Naive thymus-derived CD4-positive, alpha-beta T cell (primary cell): ENCODE measurements at places on chromosomes 6 and 20. TPM values are rescaled to one million over a fixed set of nuclear protein-coding genes. Genes with fewer than 3 reads are reported as not detected.
A peak's percentile ranks its signal among the peaks of the same experiment; 100 is the strongest.

GRCh38 chr6:161568885-161569456 is 295.1 kb upstream of the AGPAT4 start:
- no peaks in the 10 kb centered on the region for H3K36me3 ChIP-seq
- H3K27ac ChIP-seq = no peak overlapping the region
- H3K27me3 ChIP-seq = no peaks in the 10 kb centered on the region
- H3K4me3 ChIP-seq = no peak overlapping the region

DNA sequence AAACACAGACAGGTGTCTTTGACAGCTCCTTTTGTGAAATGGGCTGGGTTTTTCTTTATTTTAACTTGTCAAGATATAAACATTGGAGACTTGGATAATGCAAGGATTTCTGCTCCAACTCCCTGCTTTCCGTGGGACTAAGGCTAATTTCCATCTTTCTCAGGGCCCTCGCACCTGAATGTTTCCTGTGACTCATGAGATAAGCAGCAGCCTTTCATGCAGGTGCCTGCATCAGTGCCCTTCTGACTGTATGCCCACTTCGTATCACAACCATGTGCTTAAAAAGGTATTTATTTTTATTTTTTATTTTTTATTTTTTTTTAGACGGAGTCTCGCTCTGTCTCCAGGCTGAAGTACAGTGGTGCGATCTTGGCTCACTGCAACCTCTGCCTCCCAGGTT is 736.1 kb downstream of the DOK5 start:
- no peak overlapping the region for H3K27ac ChIP-seq
- no peaks in the 10 kb centered on the region for H3K36me3 ChIP-seq
- H3K4me1 ChIP-seq = no peaks in the 10 kb centered on the region
- DNase-seq = no peak
- no peak overlapping the region for H3K4me3 ChIP-seq

- peaks cover 11% of the 10 kb centered on the region for H3K36me3 ChIP-seq
- H3K27ac ChIP-seq = no peak overlapping the region
- H3K4me3 ChIP-seq = no peak overlapping the region
- peaks cover 18% of the 10 kb centered on the region for H3K4me1 ChIP-seq
Observed at GRCh38 chr20:50933589-50933988, 2.4 kb upstream of the ADNP start.

Gene VSX1
- not detected for total RNA-seq

DNA sequence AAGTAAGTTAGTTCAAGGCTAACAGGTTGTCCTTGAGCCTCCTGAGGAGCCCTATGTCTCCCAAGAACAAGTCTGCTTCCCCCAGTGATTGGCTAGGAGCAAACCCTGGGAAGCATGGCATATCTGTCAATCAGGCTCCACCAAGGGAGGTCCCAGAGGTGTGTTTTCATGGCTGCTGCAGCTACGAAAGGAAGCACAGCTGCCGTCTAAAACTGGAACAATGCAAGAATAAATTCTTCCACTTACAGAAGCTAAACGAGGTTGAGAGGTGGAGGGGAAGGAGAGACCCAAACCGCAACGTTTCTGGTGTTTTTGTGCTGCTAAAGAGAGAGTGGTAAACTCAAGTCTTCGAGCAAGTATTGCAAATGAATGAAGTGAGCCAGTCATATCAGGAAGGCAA is 4.9 kb upstream of the PTGIS start:
- no peak for DNase-seq
- H3K27ac ChIP-seq = no peak overlapping the region
- H3K27me3 ChIP-seq = peaks cover 3% of the 10 kb centered on the region
- H3K36me3 ChIP-seq = no peaks in the 10 kb centered on the region

Gene SFTA2
- not detected in 2 replicates for total RNA-seq

GRCh38 chr20:35447082-35447789 is 8.2 kb upstream of the CEP250 start:
- DNase-seq = peak; percentile 71
- peak overlapping the region; percentile 53 for H3K4me3 ChIP-seq
- no peak overlapping the region for H3K27ac ChIP-seq
- no peaks in the 10 kb centered on the region for H3K27me3 ChIP-seq

- DNase-seq = no peak
- no peaks in the 10 kb centered on the region for H3K36me3 ChIP-seq
- no peak overlapping the region for H3K27ac ChIP-seq
- H3K27me3 ChIP-seq = no peaks in the 10 kb centered on the region
- no peaks in the 10 kb centered on the region for H3K4me1 ChIP-seq
- H3K4me3 ChIP-seq = no peak overlapping the region
Observed at GRCh38 chr20:8226106-8226505, 94.0 kb downstream of the PLCB1 start.

DNA sequence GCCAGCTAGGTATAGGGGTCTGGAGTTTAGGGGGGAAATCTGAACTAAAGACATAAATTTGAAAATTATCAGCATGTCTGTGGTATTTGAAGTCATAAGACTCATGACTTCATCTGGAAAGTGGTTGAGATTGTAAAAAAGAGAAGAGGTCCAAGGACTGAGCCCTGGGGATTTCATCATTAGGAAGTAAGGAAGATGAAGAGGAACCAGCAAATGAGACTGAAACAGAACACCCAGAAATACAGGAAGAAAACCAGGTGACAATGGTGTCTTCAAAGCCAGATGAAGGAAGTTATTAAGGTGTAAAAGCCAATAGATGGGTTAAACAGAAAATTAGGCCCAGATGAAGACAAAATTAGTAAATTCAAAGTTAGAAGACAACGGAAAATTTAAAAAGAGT is 49.1 kb upstream of the UBR2 start:
- H3K4me3 ChIP-seq = no peak overlapping the region
- H3K36me3 ChIP-seq = no peaks in the 10 kb centered on the region

GRCh38 chr20:63619505-63619904 is 7.4 kb downstream of the GMEB2 start:
- no peaks in the 10 kb centered on the region for H3K27me3 ChIP-seq
- no peaks in the 10 kb centered on the region for H3K4me1 ChIP-seq
- no peak overlapping the region for H3K4me3 ChIP-seq
- H3K27ac ChIP-seq = no peak overlapping the region
- DNase-seq = no peak

DNA sequence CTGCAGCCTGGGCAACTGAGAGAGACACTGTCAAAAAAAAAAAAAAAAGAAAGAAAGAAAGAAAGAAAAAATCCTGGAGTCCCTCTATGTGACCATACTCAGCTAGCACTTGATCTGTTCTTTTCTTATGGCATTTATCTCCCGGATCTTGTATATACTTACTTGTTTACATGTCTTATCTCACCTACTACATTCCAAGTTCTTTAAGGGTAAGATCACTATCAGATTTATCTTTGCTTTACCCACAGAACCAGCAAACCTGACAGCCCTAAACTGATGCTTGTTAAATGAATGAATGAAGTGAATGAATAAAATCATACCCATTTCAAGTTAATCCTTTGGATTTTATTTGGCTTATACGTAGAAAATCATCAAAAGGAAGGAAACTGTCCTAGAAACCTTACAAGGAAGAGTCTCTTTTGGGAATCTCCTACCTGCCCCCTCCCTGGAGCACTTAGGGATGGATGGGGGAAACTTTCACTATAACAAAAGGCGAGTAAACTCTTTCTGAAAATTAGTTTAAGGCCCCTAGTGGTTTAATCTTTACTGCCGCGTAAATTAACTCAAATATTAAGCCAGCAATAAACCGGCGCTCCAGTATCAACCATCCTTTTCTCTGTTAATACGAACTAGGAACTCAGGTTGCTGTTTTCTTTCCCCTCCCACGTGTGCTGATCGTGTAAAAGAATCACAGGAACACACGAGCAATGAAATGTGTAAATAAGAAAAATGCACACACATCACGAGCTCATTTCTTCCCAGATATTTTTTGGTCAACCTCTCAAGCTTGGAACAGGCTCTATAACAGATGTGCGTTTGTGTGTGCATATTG is 1.3 kb upstream of the UTRN start:
- H3K4me1 ChIP-seq = peaks cover 14% of the 10 kb centered on the region
- no peaks in the 10 kb centered on the region for H3K27me3 ChIP-seq
- H3K4me3 ChIP-seq = peak overlapping the region; percentile 85
- no peak for DNase-seq
- H3K36me3 ChIP-seq = peaks cover 5% of the 10 kb centered on the region

DNA sequence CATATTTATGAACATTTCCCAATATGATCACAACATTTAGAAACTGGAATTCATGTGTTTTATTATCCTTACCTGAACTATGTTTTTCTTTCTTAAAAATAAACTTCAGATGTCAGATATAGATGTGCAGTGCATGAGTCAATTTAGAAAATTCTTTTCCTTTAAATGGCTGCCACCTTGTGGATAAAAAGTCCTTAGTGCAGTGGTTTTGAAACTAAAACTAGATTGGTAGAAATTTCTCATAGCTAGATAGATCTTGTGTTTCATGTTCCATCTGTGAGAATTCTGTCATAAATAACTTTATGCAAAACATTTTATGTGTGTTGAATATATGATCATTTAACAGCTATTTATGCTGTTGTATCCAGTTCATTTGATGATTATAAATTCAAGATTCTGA is 134.9 kb downstream of the KLHL32 start:
- no peak overlapping the region for H3K27ac ChIP-seq
- H3K36me3 ChIP-seq = no peaks in the 10 kb centered on the region
- no peaks in the 10 kb centered on the region for H3K4me1 ChIP-seq
- DNase-seq = peak; percentile 37

DNA sequence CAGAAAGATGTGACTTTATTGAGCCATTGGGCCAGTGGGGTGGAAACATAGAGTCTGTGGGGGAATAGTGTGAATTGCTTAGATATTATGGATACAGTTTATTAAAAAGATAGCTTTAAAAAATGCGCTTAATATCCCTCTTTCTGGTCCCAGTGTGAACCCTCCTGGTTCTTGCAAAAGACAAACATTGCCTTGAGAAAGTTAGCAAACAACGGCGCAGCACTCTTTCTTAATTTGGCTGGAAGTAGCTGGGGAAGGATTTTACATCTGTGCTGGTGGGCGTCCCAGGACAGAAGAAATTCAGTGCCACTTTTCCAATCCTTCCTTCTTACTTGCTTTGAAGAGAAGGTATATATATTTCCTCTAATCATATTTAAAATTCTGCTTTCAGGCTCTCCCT is 191.4 kb upstream of the ZFP64 start:
- H3K36me3 ChIP-seq = no peaks in the 10 kb centered on the region
- H3K4me1 ChIP-seq = no peaks in the 10 kb centered on the region
- DNase-seq = no peak
- H3K27me3 ChIP-seq = no peaks in the 10 kb centered on the region

DNA sequence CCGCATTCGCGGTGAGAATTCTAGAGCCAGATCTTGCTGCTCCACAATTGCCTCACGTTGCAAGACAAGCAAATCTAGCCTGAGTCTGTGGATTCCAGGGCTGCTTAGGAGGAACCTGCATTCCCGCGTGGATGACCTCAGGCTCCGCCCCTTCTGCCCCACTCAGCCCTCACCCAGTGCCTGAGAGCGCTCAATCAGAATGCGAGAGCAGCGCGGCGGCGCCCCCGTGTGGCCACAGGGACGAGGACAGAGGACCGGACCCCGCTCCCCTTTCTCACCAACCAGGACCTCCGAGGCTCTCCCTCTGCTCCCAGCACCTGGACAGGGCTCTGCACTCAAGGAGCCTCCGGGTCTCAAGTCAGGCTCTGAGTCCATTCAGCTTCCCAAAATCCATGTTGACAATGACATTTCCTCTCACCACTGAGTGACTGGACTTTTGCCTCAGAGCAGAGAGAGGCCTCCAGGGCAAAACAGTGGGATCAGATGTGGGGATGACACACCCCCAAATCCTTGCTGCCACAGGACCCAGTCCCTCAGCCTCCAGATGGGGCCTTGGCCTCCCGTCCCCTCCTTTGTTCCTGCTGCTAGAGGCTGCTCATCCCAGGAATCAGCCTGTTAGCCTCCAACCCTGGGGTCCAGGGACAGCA is 52.0 kb downstream of the RPP21 start:
- no peak overlapping the region for H3K4me3 ChIP-seq
- DNase-seq = peak; percentile 76
- no peaks in the 10 kb centered on the region for H3K27me3 ChIP-seq
- H3K36me3 ChIP-seq = no peaks in the 10 kb centered on the region

Gene ME1
- total RNA-seq = 0.19 TPM

Gene BCAS1
- total RNA-seq = 0.16 TPM

DNA sequence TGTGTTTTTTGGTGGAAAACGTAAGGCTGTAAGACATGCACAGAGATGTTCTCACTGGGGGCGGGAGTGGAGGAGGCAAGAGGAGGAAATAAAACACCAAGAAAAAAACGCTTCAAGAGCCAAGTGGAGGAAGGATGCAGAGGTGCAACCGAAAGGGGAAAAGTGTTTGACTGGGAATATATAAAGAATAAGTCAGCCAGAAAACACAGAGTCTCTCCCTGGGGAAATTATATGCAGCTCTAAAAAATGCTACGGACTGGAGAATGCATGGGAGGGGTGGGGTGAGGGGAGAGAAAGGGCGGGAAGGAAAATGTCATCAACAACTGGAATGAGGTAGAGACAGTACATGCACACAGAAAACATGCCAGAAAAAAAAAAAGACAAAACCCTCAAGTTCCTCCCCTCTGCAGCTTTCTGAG is 133.5 kb downstream of the SCML4 start:
- DNase-seq = no peak
- no peak overlapping the region for H3K4me3 ChIP-seq
- H3K4me1 ChIP-seq = no peaks in the 10 kb centered on the region
- no peaks in the 10 kb centered on the region for H3K27me3 ChIP-seq
- no peak overlapping the region for H3K27ac ChIP-seq

DNA sequence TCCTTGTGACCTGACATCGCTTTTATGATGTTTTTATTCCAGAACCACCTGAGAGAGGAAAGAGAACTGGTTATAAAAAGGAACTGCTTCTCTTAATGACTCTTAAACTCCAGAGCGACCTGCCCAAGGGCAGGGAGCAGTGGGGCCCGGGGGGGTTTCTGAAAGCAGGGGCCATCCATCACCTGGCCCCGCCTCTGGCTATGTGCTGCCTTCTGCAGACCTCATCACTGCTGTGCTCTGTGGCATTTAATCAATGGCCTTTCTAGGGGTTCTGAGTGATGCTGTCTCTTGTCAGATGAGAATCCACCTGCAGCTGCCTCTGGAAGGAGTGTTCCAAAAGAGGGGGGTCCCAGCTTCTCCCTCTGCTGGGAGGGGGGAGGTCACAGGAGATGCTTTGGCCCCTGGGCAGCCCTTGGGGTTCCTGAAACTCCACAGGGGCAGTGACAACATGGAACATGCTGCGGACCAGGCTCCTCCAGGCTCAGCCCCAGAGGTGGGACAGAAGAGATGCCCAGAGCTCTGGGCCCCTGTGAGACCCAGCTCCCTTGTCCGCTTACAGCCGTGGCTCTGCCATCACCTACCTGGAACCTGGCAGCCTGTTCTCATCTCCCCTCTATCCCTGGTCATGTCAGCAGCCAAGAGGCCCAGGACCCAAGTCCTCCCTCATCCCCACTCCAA is 177.1 kb upstream of the SULF2 start:
- H3K27ac ChIP-seq = no peak overlapping the region
- DNase-seq = no peak
- no peaks in the 10 kb centered on the region for H3K27me3 ChIP-seq
- H3K4me3 ChIP-seq = no peak overlapping the region

DNA sequence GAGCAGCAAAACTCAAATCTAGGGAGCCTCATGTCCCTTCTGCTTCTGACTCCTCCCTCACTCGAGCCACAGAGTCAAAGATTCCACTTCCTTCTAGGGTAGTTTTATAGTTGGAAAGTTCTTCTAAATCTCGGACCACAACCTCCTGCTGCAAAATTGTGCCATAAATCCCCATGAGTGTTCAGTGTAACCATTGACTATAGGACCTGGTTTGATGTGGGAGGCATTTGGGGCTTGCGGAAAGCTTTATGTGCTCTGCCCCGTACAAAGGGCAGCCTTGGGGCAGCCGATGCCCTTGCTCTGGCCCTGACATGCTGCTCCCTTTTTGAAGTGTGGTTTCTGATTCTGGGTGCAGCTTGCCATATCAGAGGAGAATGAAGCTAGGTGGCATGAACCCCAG is 43.6 kb upstream of the IER3 start:
- H3K27ac ChIP-seq = no peak overlapping the region
- peaks cover 22% of the 10 kb centered on the region for H3K4me1 ChIP-seq
- no peak overlapping the region for H3K4me3 ChIP-seq
- no peak for DNase-seq
- H3K36me3 ChIP-seq = no peaks in the 10 kb centered on the region
- no peaks in the 10 kb centered on the region for H3K27me3 ChIP-seq
